SIG-M5 (cell line): ENCODE measurements at places on chromosomes 4 and X.

- DNase-seq: no peak
Observed at GRCh38 chrX:531611-531936, 99.0 kb upstream of the SHOX start.

GRCh38 chr4:19522966-19523365 lies 728.7 kb upstream of the SLIT2 start:
- no peak for DNase-seq

DNA sequence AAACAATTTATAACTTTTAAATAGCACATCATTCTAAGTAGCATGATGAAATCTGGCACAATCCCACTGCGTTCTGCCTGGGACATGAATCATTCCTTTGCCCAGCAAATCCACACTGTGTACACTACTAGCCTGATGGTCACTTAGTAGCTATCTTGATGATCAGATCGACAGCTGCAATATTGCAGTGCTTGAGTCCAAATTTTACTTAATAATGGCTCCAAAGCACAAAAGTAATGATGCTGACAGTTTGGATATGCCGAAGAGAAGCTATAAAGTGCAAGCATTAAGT lies 86.6 kb upstream of the NPNT start:
- DNase-seq: no peak

DNA sequence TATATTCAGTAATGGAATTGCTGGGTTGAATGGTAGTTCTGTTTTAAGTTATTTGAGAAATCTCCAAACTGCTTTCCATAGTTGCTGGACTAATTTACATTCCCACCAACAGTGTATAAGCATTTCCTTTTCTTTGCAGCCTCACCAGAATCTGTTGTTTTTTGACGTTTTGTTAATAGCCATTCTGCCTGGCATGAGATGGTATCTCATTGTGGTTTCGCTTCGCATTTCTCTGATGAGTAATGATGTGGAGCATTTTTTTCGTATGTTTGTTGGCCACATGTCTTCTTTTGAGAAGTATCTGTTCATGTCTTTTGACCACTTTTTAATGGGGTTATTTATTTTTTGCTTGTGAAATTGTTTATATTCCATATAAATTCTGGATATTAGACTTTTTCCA lies 13.6 kb upstream of the MAGED4B start:
- DNase-seq: no peak

- no peak for DNase-seq
Observed at GRCh38 chr4:16573739-16574138, 324.7 kb downstream of the LDB2 start.

DNA sequence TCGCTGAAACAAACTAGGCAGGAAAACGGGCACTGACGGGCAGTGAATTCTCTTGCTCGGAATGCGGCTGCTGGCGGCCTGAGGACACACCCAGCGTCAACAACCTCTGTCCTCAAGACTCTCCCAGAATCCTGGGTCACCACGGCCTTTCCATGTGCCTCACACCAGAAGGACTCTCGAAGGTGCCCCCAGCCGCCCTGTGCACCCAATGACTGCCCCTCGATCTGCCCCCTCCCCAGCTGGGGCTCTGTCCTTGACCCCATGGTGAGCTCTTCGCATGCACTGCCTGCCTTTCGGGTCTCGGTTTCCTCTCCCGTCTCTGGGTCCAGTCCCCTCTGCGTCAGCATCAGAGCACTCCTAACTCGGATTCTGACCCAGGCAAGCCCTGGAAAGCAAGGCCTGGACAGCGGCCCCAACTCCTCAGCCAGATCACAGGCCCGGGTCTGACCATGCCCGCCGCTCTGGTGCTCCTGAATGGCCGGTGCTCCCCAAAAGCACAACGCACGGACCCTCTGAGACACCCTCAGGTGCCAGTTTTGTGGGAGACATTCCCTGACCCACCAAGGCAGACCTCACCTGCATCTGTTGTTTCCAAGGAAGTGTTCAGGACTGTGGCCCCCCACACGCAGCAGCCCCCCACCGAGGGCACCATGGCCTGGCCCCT lies 56.0 kb downstream of the ACOX3 start:
- DNase-seq: no peak

DNA sequence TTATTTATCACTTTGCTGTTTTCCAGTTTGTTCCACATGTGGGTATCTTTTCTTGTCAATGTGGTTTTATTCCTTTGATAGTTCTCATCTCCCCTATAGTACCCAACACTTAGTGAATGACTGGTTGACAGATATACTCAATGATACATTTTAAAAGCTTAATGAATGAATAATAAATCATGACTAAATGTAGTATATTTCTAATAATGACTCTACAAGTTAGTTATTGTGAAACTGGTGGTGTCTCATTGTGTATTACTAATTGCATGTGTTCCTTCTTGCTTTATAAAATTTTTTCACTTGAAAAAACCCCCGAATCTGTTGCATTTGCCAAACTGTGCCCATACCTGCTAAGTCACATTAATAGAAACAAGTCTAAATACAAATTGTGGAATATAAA lies 95.4 kb downstream of the MBNL3 start:
- DNase-seq: no peak

- no peak for DNase-seq
Observed at GRCh38 chr4:119302073-119302832, 19.7 kb downstream of the FABP2 start.

DNA sequence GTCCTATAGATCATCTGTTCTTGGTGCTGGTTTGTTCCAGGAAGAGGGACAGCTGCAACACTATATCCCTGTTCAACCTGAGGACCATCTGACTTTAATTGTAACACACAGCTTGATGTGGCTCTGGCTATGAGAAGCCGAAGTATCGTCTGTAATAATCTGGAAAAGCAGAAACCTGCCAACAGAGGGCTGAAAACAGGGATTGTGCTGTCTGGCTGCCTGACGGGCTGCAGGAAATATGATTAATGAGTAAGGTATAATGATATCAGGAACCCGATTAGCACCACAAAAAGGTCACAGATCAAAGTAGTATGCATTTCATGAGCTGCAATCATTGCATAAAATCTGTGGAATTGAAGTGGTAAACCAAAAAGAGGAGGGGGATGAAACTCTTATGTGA lies 170.4 kb upstream of the MAB21L2 start:
- DNase-seq: no peak

- DNase-seq: no peak
Observed at GRCh38 chr4:1882850-1883271, 11.7 kb downstream of the NSD2 start.

DNA sequence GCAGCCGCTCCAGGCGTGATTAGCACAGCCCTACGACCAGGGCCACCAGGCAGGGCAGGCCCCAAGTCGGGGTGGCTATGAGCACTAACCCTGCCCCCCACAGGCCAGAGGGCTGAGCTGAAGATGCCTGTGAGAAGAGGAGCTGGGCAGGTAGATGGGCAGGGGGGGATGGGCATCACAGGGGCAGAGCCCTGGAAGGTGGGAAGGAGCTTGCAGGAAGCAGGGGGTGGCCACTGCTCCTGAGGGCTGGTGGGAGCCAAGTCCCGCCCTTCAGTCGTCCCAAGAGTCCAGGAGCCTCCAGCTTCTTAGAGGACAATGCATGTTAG lies 7.3 kb upstream of the MXD4 start:
- DNase-seq: no peak

GRCh38 chrX:55794405-55794804 lies 76.9 kb downstream of the RRAGB start:
- DNase-seq: no peak
